ENCODE measurements at places on chromosomes 5 and 9. TPM values are rescaled to one million over a fixed set of nuclear protein-coding genes. Genes with fewer than 3 reads are reported as not detected.

DNA sequence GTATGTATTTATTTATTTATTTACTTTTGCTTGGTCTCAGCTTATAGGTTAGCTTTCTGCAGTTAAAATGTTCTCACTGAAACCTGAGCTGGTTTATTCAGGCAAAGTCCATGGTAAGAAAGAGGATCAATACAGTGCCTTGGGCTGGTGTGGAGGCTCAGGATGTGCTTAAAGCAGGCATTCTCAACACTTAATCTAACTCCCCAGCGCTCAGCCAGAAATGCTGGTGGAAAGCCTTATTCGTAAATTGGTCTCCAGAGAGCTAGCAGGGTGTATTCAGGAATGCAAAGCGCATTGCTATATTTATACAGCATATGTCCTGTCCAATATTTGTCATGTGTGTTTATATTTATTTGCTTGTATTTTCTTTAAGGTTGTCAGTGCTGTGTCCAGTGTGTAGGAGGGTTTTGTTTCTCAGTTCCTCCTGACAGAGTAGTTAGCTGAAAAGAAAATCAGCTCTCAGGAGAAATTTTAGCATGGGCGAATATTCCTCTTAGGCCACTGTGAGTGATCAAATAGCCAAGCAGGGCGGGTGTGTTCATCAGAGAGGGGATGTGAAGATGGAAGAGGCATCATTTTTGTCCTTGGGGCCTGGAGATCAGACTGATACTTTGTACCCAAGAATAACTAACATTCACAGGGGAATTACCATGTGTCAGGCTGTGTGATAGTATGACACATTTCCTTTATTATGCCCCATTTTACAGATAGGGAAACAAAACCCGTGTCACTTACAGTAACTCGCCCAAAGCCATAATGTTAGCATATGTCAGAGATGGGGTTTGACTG is 65.8 kb downstream of the DOCK2 start:
- no peaks in the 10 kb centered on the region for H3K27me3 ChIP-seq
- no peaks in the 10 kb centered on the region for H3K36me3 ChIP-seq
- no peak overlapping the region for H3K27ac ChIP-seq
- H3K4me1 ChIP-seq = no peaks in the 10 kb centered on the region
- DNase-seq = no peak

C1QTNF2 gene
- 0.53 TPM for total RNA-seq

- no peak overlapping the region for H3K4me3 ChIP-seq
- H3K36me3 ChIP-seq = no peaks in the 10 kb centered on the region
- DNase-seq = no peak
- no peaks in the 10 kb centered on the region for H3K27me3 ChIP-seq
Observed at GRCh38 chr5:158195416-158196210, 336.7 kb upstream of the CLINT1 start.

ALG2 gene
- 37.3 TPM for total RNA-seq

TAS2R1 gene
- not detected for total RNA-seq

MYOZ3 gene
- total RNA-seq = 0.36 TPM

All from ovary (tissue), 10 donors.